CD4-positive, alpha-beta T cell treated with Interleukin-10 for 1 hour (primary cell): ENCODE measurements at places on chromosomes 3 and 15.

DNA sequence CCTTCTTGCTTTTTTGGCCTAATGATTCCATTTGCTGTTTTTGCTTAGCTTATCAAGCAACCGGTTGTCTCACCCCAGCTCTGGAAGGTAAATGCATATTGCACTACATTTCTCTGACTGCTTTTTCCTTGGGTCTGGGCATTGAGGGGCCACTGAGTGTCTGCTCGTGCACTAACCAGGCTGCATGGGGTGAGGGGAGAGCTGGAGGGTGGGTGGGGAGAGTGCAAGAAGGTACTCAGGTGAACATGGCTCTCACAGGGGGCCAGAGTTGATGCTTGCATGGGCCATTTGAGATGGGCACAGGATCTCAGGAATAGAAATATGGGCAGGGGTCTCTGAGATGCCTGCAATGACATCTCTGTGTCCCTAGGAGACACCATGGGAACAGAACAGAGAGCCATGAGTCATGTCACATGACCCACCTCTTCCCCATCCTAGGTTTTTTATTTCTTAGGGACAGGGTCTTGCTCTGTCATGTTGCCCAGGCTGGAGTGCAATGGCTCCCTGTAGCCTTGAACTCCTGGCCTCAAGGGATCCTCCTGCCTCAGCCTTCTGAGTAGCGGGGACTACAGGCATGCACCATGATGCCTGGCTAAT is 6.2 kb downstream of the ALPK3 start:
- DNase-seq: no peak

GRCh38 chr3:123053107-123053506 is 13.7 kb upstream of the PDIA5 start:
- no peak for DNase-seq

DNA sequence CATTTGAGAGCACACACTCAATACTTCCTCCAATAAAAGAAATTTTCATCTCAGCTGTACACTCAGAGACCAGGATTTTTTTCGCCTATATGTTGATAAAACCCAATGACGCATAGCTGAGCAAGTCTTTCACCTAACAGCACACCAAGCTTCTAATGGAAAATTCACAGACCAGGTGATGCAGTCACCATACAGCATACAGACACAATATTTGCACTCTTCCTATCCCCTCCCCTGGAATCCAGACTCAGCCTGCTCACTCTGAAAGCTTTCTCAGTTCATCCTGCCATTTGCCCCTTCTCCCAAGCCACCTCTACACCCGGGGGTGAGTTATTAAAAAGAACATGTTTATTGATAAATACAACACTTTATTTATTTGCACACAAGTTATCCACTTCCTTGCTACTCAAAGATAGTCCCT is 1.7 kb downstream of the TBC1D5 start:
- DNase-seq: no peak

GRCh38 chr15:48337607-48338006 is 6.4 kb downstream of the DUT start:
- DNase-seq: no peak

GRCh38 chr15:48515500-48515899 is 130.0 kb downstream of the FBN1 start:
- no peak for DNase-seq

GRCh38 chr3:72185549-72186399 is 400.8 kb upstream of the PROK2 start:
- no peak for DNase-seq

DNA sequence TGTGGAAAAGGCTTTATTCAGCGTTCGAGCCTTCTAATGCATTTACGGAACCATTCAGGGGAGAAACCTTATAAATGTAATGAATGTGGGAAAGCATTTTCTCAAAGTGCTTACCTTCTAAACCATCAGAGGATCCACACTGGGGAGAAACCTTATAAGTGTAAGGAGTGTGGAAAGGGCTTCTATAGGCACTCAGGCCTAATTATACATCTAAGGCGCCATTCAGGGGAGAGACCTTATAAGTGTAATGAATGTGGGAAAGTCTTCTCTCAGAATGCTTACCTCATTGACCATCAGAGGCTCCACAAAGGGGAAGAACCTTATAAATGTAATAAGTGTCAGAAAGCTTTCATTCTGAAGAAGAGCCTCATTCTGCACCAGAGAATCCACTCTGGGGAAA is 6.2 kb upstream of the ZNF35 start:
- no peak for DNase-seq

GRCh38 chr15:43514241-43515057 is 3.0 kb upstream of the MAP1A start:
- DNase-seq: peak; percentile 57

GRCh38 chr3:35748144-35748543 is 108.8 kb downstream of the ARPP21 start:
- DNase-seq: no peak

GRCh38 chr3:4534906-4535305 is 41.8 kb downstream of the ITPR1 start:
- no peak for DNase-seq

- no peak for DNase-seq
These were observed 91.0 kb downstream of the CPN2 start for GRCh38 chr3:194259982-194260766.

GRCh38 chr3:161104561-161105551 is at the start of gene B3GALNT1:
B3GALNT1 (minus strand) TSS chr3:161105349; CDS start chr3:161086754, 18,595 bp downstream.
- DNase-seq: no peak

DNA sequence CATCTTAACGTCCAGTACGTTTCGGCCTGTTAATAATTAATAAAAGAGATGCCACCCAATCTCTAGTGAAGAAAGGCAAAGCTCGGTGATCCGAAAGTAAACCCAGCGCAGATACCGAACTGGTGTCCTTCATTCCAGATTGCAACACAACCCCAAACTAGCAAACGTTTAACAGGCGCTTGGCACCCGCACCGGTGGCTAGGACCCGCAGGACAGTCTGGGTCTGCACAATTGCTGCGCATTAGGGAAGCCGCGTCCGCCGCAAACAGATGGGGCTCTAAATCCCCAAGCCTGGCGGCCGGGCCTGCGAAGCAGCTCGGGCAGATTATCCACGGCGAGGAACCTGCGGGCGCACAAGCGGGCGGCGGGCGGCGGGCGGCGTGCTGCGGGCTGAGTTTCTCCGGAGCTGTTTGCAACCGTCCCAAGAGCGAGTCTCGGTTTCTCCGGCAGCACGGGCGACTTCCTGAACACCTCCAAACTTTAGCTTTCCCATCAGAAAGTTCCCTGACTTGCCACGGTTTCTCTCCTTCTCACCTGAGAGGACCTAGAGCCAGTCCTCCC is 112.1 kb upstream of the ICE2 start:
- peak; percentile 51 for DNase-seq

DNA sequence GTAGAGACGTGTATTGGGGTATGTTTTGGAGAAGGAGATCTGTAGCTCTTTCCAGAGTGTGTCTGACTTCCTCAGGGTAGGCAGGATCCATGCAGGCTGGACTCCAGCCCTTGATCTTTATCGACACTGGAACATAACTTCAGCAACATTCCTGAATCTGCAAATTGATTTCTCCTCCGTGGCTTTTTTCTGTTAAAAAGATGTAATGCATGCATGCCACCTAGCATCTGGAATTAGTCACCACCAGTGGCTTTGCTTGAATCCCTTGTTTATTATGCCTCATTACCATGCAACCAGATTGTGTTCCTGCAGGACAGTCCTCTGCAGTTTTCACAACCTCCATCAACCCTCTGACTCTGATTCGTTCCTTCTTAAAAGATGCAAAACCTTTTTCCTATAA is 86.1 kb downstream of the CCNL1 start:
- DNase-seq: no peak

DNA sequence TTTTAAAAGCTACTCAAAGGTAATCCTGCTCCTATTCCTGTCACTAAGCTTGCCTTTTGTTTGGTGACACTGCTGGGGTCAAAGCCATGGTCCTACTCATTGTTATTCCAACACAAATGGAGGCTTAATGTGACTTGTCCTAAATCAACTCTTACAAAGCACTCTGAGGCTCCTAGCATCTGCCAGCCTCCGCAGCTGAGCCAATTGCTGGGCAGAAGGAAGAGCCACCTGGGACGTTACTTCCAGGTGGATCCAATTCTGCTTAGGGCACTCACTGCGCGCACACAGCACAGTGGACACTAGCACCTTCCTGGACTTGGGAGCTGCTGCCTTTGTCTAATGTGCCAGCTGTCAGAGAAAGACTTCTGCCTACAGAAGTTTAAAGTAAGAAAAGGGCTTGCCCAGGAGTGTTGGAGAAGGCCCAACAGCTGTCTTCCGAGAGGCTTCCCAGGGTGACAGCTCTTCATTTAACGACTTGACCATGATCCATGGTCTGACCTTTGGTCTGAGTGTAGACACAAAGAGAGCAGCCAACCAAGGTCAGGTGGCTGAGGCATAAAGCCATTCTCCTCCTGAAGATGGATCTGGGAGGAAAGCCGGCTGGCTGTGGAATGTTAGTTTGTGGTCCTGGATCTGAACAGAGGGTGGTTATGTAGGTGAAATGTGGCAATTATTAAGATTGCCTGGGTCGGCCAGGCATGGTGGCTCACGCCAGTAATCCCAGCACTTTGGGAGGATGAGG is 102.2 kb downstream of the AQP9 start:
- no peak for DNase-seq

DNA sequence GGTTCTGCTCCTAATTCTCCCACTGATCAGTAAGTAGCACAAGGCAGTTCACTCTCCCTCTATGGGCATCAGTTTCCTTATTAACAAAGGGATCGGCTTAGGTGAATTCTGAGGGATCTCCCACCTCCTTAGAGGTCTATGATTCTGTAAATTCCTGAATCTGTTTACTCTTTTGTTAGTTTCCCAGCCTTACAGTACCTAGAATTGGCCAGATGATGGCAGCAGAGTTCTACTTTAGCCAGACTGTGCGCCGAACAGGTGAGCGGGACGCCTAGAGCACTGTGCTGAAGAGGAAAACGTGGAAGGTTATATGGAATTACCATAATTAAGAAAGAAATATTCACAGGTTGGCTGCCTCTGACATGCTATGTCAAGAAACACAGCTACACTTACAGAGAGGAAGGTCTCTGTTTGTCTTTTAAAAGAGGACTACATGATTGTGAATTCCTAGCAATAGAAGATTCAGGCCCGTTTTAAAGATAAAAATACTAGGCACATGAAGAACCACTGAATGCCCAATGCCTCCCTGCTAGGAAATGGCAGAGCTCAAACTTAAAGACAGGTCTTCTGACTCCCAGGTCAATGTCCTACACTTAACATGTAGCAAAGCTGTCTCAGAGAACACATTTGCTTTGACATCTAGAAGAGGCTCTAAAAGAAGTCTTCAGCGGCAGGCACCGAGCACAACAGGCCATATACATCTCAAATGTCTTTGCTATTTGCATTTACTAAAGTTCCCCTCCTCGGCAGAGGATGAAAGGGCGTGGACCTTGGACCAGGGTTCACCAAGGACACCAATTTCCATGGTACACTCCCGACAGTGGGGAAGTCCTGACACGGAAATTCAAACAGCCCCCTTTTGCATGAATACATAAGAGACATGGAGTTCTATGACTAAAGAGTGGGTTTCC is 259.9 kb downstream of the FGF12 start:
- DNase-seq: peak; percentile 55

DNA sequence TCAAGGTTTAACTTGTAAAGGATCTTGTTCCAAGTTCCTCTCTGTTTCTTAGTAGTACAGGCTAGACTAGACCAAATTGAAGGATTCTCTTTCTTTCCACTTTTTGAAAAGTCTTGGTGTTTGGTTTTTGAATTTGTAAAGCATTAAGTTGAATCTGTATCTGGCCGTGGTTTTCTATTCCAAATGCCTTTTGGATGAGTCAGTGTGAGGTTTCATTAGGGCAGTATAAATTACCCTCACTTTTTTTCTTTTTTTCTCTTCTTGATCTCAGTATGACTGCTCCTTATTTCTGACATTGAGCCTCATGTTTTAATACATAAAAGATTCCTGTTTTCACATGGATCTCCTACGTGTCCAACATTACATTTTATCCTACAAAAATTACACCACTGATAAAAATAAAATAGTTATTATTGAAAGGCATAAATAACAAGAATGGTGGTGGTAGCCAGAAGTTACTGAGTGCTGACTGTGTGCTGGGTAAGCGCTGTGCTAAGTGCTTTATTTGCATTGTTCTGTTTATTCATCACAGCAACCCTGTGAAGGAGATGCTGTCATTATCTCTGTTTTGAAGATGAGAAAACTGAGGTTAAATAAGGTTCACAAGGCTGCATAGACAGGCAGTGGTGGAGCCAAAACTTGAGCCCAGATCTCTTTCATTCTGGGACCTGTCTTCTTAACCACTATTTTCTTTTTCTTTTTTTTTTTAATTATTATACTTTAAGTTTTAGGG is 48.3 kb downstream of the MITF start:
- no peak for DNase-seq

DNA sequence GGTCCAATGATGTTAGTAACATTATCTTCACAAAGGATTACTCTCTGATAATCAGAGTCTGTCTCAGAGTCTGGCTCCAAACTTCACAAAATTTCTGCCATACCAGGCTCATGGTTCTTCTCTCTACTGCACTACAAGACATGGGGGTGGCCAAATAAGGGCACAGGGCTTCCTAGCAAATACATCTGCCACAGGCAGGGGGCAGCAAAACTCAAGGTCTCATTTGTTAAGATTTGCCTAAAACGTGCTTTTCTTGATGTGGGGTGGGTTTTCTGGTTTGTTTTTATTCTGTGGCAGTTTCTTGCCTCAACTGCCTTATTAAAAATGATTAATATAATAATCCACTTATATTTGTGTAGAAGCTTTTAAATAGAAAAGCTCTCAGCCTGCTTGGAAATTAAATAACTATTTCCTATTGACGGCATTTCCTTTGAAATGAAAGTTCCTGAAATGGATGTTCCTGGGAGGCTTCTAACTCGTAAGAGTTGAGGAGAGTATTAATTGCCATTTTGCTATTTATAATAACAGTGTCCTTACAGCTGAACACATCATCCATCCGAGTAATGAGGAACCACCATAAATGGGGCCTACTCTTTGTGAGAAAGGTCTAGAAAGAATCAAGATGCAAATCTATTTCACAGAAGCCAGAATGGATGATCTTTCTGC is 53.8 kb downstream of the SST start:
- peak; percentile 54 for DNase-seq

GRCh38 chr15:29942143-29942542 is 119.9 kb upstream of the TJP1 start:
- DNase-seq: no peak

GRCh38 chr3:111509308-111509707 is 32.7 kb upstream of the CD96 start:
- no peak for DNase-seq

DNA sequence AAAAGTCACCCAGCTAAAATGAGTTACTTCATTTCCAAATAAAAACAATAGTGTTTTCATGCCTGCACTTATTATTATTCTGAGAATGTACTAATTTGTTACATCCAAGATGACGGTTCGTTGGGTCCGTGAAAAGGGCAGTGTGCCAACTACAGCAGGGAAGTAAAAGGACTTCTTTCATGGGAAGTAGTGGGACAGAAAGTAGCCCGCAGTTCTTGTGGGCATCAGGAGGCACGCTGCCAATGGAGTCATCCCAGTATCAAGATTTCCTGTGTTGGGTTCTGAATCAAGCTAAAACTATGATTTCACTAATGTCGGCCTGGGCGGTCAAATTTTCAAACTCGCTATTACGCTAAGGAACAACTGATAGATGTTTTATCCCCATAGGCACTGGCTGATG is 254.5 kb upstream of the SOX2 start:
- DNase-seq: no peak

GRCh38 chr3:160052385-160053047 is 63.9 kb downstream of the IL12A start:
- no peak for DNase-seq

- no peak for DNase-seq
These were observed 195.8 kb downstream of the CD47 start for GRCh38 chr3:107894998-107895397.
